ENCODE measurements at places on chromosomes 11 and 22. TPM values are rescaled to one million over a fixed set of nuclear protein-coding genes. Genes with fewer than 3 reads are reported as not detected.

Gene PHF21B
- total RNA-seq, result 0.75 TPM

Gene INS
- total RNA-seq, result 1.9 TPM

Gene MAP6
- 8.8 TPM for total RNA-seq

Gene OSM
- 1.4 TPM for total RNA-seq

Gene LRRC74B
- not detected for total RNA-seq

Gene HOATZ
- total RNA-seq, result not detected
